D341Med (cell line): ENCODE measurements at places on chromosomes 5 and 9.

DNA sequence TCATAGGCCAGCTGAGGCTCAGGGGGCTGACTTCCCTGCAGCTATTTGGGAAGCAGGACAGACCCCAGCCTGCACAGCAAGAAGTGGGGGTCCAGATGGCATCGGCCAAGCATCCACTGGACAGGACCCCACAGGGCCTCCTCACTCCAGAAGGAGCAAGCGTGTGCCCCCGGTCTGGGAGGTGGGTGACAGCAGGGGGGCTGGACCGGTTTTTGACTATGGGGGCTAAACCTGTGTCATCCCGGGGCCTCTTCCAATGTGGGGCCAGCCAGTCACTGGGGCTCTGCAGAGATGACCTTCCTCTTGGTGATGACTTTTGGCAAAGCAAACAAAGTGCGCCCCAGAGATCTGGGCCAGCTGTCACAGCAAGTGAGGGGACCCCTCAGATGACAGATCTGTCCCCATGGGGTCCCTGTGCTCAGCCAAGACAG lies 163.9 kb downstream of the OLFM1 start:
- DNase-seq: no peak

- no peak for DNase-seq
Observed at GRCh38 chr5:71699233-71699632, 19.8 kb upstream of the CARTPT start.

GRCh38 chr5:170638454-170639220 lies 134.8 kb downstream of the KCNIP1 start:
- peak; percentile 77 for DNase-seq

DNA sequence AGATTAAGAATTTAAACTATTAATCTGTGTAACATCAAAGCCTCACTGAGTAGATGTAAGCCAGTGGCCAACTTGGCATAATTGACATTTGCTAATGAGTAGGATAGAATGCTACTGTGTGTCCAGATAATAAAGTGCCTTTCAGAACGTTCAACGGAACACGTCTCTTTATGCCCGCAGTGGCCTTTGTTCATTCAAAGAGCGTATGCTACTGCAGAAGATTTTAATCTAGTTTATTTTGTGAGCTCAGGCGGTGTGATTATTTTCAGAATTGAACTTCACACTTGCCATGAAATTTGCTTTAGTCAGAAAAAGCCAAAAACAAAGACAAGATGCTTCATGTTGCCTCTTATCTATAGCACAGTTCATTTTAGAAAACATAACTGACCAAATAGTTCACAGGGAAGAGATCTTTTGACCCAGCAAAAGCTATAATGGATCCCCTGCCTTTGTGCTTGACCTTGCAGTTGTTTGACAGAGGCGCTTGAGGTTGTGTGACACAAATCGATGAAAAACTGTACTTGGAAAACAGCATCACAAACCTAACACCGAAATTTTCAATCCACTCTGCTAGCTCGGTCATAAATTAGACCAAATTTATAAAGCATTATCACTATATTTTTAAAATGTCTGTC lies 530.9 kb upstream of the TYRP1 start:
- DNase-seq: no peak

- no peak for DNase-seq
Observed at GRCh38 chr5:143055596-143056338, 285.6 kb downstream of the ARHGAP26 start.

- no peak for DNase-seq
Observed at GRCh38 chr9:136381966-136382513, 8.6 kb upstream of the CARD9 start.

- no peak for DNase-seq
Observed at GRCh38 chr9:95023217-95024003, 294.1 kb downstream of the FANCC start.

- peak; percentile 48 for DNase-seq
Observed at GRCh38 chr9:116646661-116647514, 40.2 kb upstream of the TRIM32 start.

DNA sequence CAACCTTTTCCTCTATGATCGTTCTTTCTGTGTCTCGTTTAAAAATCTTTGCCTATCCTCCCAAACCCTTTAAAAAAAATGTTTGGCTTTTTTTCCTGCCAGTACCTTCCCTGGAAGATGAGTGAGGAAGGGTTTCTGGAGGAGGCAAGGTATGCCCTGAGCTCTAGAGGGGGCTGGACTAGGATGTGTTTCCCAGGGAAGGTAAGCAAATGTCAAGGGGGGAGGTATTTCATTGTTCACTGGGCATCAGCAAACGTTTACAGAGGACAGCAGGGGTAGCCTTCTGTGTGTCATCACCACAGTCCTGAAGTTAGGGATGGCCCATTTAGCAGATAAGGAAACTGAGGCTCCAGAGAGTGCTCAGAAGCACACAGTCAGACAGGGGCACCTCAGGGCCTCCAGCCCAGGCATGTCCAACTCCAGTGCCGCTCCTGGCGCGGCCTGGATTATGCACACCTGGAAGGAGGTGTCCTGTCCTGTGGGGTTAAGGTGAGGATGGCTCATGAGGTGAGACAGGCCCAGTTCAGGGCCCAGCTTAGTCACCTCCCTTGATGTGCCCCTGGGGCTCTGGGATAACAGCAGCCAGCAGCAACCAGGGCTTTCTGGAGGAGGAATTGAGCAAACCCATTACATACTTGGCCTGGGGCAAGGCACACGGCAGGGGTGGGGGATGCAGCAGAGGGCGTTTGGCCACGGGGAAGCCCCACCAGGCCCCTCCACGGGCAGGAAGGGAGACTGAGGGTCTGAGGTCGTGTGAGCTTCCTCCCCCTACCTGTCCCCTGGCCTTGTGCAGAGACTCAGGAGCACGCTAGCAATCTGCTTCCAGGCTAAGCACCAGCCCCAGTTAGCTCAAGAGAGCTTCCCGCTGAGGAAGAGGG lies 100.3 kb upstream of the LMX1B start:
- no peak for DNase-seq

- no peak for DNase-seq
Observed at GRCh38 chr9:135811801-135812200, 95.5 kb downstream of the CAMSAP1 start.

- no peak for DNase-seq
Observed at GRCh38 chr5:150759334-150759583, 442 bp upstream of the DCTN4 start.

DNA sequence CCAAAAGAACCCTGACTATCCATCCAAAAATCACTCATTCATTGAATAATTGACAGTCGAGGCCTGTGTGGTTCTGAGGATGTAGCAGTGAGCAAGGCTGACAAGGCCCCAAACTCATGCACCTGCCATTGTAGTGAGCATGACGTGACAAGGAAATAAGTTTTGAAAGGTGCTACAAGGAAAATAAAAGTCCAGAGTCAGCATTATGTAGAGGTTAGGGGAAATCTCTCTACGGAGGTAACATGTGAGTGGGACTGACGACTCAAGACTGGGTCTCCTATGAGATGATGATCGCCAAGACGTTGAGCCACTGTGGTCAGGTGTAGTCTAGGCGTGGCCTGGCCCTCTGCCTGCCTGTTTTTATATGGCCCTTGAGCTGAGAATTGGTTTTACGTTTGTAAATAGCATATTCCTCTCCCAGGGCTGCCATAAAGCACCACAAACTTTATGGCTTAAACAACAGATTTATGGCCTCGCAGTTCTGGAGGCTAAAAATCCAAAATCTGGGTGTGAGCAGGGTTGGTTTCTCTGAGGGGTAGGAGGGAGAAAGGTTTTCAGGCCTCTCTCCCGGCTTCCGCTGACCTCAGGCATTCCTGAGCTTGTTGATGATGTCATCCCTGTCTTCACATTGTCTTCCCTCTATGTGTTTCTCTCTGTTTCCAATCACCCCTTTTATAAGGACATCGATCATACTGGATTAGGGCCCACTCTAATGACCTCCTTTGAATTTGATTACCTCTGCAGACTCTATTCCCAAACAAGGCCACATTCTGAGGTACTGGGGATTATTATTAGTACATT lies 206.4 kb upstream of the EGFLAM start:
- DNase-seq: no peak

DNA sequence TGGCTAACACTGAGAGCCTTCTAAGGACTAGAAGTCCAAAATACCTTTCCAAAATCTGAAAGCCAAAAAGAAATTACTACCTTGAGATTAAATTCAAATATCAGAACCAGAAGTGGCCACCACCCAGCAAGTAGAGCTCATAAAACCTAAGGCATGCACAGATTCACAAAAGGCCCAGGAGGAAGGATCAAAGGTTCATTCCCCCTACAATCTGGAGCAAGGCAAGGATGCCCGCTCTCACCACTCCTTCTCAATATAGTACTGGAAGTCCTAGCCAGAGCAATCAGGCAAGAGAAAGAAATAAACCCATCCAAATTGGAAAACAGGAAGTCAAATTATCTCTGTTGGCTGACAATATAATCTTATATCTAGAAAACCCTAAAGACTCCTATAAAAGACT lies 6.0 kb downstream of the RASEF start:
- no peak for DNase-seq

GRCh38 chr5:15525703-15526275 lies 25.8 kb downstream of the FBXL7 start:
- DNase-seq: no peak

DNA sequence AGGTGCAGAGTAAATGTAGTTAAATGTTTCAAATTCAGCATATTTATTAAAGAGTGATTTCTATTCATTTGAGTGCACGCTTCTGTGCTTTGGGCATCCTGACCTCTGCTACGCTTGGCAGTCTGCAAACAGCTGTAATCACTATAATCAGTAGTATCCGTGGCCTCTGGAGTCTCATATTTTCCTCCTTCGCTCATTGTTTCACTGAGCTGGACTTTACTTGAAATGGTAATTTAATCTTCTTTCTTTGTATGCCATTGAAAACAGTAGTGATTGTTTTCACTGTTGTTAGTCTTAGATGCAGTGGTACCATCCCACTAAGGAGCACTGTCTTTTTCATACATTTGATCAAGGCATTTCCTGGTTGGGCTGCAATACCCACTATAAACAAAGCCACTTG lies 43.5 kb upstream of the CAVIN4 start:
- DNase-seq: no peak

DNA sequence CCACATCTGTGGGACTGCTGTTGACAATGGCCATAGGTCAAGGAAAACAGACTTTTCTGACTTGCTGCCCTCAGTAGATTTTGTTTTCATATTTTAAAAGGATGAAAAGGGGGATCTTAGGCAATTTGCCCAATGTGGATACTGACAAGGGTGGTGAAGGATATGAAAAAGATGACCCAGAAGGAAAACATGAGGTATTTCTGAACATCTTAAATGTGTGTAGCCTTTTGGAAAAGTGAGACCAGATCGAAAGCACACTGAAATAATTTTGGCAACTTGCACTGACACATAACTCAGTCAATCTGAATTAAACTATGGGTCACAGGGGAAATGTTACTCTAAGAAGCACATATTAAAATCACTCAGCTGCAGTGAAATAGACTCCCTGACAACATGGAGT lies 1793.0 kb upstream of the ACO1 start:
- DNase-seq: no peak

DNA sequence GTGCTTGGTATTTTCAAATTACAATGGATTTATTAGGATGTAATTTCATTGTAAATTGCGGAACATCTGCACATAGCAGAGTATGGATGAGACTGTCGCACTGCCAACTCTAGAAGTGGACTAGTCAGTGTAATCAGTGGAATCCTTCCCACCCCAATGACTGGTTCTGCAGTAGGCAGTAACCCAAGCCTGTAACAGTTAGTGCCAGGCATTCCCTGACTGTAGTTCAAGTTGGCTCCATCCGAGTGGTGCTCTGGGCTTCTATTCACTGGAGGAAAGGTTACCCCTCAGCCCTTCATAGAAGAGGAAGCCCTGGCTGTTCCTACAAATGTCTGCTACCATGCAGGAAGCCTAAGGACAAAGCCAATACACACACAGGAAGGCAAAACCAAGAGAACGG lies 23.2 kb downstream of the AK3 start:
- no peak for DNase-seq

DNA sequence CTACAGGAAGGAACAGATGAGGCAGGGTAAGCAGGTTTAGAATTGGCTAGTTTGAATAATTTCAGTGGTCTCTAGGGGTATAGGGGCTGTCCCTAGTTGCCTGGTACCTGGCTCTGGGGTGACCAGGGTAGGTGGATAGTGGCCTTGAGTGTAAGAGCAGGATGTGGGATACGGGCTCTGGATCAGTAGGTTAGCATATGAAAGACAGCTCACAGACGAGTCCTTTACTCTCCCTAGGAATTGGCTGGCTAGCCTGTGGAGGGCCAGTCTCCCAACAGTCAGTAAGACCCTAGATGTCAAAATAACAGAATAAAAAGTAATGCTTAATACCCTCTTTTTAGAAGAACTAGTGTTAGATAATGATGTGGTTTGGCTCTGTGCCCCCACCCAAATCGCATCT lies 16.6 kb upstream of the C9orf152 start:
- DNase-seq: no peak

DNA sequence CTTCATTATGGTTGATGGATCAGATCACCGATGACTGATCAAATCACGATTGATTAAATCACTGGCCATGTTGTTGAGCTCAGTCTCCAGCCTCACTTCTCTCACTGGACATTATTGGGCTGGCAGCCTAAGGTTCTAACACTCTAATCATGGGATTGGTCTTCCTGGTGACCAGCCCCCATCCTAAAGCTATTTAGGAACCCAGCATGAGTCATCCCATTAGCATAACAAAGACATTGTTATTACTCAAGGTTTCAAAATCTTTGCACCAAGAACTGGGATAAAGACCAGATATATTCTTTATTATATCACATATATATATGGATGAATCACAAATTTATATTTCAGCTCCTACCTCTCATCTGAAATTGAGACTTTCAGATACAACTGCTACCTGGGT lies 272.1 kb upstream of the IL12B start:
- DNase-seq: no peak

GRCh38 chr5:114308017-114308416 lies 53.9 kb upstream of the KCNN2 start:
- no peak for DNase-seq

DNA sequence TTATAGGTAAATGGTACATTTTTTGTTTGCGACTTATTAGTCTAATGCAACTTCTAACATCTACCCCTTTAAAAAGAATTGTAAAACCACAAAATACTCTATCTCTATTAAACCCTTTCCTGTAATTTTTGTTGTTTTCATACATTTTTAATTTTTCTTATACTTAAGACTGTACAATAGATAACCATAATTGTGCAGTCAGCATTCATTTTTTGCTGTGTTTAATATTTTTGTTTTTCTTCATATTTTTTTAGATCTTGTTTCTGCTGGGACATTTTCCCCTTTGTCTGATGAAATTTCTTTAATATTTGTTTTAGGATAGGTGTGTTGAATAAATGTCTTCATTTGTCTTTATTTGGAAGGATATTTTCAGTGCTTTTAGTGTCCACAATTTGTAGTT lies 19.9 kb downstream of the OR1J1 start:
- DNase-seq: no peak
